ENCODE measurements at places on chromosomes 2 and 18.

- DNase-seq: no peak
These were observed 263.8 kb downstream of the PHLPP1 start for GRCh38 chr18:62979176-62979575.

GRCh38 chr2:202408546-202409140, 32.5 kb downstream of the BMPR2 start:
- DNase-seq: no peak

DNA sequence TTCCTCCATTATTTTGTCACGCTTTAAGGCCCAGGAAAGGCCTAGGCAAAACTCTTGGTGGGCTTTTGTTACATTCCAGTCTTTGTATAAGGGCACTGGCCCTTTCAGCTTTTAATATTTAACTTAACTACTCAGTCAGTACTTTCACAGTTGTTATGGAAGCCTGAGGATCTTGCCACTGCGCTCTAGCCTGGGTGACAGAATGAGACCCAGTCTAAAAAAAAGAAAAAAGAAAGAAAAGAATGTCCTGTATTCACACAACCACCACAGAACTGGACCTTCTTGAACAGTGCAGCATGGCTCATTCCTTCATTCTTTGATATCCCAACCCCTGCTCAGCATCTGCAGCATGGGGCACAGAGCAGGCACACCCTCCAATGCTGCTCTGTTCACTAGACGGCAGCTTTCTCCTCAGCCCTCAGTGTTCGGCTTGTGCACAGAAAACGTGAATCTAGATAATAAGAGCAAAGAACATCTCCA, 93.4 kb upstream of the MSH2 start:
- DNase-seq: no peak

DNA sequence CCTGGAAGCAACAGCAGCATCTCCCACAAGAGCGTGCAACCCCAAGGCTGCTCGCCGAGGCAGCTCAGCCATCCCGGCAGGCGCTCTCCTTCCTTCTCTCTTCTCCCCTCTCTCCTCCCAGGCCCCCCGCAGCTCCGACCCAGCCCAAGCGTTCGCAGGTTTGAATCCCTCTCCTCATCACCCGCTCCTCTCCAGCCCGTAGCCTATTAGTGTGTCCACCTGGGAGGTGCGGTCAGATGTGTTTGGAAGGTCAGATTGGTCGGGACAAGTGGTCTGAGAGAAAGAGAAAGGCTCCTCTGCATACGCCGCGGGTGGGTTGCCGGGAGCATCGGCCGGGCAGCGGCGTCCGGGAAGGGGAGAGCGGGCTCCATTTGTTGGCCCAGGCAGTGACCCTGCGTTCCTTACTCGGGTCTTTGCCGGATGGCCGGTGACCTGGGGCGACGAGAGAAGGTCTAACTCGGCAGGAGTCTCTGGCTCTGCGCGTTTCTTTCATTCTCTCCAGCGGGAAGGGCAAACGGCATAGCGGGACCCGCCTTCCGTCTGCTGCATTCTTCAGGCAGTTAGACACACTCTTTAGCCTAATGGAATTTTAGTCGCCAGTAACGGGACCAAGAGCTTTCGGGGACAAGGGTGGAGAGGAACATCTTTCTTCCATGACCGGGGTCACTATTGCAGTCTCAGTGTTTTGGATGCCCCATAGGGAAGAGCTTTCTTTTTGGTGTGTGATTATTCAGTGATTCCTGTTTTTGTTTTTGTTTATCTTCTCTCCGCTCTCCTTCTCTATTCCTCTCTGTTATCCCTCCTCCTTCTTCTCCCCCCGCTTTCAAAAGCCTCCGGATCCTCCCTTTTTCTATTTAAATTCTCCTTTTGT, 1.1 kb upstream of the TMEFF2 start:
- DNase-seq: no peak

DNA sequence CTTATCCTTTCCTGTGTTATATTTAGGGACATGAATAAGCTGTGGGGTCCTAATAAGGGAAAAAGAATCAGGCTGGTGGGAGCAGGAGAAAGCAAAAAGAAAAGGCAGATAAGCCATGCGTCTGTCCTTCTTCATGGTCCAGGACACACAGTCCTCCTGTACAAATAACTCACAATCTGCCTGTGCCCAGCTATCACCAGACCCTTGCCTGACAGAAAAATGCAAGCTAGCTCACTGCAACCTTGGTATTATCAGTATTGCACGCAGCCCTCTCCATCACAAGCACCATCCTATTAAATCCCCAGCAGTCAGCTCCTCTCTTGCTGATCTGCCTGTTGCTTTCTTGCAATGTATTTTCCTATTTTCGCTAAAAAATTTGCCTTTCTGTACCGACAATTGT, 78.0 kb downstream of the NEURL3 start:
- no peak for DNase-seq

DNA sequence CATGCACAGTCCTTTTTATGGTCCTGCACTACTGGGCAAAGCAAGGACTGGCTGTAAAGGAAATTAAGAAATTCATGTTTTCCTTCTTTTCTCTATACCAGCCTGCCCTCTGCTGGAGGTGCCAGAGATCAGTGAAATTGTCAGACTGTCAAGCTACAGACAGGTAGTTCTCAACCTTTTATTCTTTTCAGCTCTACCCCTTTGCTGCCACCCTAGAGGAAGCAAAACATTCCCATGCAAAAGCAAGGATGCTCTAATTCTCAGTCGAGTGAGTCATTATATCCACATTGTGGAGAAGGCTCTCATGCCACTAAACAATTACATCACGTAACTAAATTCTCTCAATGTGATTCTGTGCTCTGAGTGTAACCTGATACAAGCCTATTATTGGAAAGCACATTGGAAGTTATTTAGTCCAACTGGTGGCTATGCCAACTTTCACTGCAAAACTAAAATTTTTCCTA, 25.0 kb upstream of the RAPGEF4 start:
- DNase-seq: no peak

- no peak for DNase-seq
These were observed 65.9 kb downstream of the MBP start for GRCh38 chr18:77066689-77067088.

DNA sequence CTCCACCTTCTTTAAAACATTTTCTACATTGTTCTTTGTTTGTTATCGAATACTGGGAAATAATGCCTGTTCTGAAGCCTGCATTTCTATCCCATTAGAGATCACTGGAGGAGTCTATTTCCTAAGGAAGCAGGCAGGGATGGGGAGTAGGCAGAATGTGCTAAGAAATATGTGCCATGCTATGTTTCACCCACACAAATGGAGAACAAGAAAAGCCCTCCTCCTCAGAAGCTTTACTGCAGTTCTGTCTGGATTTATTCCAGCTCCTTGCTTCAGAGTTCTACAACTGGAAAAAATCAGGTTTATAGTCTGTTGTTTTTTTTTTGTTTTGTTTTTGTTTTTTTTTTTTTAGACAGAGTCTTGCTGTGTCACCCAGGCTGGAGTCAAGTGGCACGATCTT, 825.1 kb downstream of the SLC4A3 start:
- no peak for DNase-seq

- DNase-seq: no peak
These were observed 824.2 kb downstream of the PLCL1 start for GRCh38 chr2:198628596-198628995.

- DNase-seq: no peak
These were observed 71.1 kb upstream of the DSC1 start for GRCh38 chr18:31233621-31234275.

- no peak for DNase-seq
These were observed 69.3 kb upstream of the HPCAL1 start for GRCh38 chr2:10233131-10234012.

DNA sequence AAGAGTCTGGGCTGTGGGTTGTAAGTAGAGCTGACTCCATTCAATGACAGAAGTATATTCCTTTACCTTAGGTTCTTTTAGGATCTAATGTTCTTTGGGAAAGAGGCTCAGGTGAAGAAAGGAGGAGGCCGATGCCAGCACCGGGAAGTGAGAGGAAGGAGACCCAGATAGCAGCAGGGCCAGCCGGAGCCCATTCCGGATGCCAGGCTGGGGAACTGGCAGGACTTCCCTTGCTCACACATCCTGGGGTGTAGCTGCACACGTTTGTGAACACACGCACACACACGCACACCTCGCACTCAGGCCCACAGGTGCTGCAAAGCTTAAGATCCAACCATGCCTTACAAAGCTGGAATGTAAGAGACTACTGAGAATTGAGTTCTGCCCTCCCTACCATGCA, 95.8 kb upstream of the SMAD2 start:
- DNase-seq: no peak

DNA sequence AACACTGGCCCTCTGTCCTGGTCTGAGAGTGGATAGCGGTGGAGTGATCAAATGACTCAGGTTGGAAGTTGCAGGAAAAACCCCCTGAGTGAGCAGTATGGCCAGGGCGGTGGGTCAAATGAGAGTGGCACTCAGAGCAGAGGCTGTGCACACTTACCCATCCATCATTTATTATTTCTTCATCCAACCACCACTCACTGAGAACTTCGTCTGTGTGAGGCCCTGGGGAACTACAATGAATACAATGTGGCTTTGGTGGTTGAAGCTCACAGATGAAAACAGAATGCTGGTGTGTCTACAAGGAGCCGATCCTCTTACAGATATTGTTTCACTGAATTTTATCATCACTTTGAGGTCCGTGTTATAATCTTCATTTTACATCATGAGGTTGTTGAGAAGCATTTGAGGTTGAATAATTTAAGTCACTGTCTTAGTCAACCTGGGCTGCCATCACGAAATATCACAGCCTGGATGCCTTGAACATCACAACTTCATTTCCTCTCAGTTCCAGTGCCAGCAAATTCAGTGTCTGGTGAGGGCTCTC, 73.4 kb upstream of the ID2 start:
- DNase-seq: no peak

DNA sequence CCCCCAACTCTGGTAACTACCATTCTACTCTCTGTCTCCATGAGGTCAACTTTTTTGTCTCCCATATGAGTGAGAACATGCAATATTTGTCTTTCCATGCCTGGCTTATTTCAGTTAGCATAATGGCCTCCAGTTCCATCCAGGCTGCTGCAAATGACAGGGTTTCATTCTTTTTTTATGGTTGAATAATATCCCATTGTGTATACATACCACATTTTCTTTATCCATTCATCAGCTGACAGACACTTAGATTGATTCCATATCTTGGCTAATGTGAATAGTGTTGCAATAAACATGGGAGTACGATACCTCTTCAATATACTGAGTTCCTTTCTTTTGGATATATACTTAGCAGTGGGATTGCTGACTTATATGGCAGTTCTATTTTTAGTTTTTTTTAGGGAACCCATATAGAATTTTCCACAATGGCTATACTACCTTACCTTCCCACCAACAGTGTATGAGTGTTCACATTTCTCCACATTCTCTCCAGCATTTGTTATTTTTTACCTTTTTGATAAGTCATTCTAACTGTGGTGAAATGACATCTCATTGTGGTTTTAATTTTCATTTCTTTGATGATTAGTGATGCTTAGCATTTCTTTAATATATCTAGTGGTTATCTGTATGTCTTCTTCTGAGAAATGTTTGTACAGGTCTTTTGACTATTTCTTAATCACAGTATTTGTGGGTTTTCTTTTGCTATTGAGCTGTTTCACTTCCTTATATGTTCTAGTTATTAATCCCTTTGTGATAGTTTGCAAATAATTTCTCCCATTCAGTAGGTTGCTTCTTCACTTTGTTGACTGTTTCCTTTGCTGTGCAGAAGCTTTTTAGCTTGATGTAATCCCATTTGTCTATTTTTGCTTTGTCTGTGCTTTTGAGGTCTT, 112.2 kb downstream of the SRBD1 start:
- DNase-seq: no peak

- DNase-seq: no peak
These were observed 16.1 kb downstream of the WNT10A start for GRCh38 chr2:218896501-218897393.

DNA sequence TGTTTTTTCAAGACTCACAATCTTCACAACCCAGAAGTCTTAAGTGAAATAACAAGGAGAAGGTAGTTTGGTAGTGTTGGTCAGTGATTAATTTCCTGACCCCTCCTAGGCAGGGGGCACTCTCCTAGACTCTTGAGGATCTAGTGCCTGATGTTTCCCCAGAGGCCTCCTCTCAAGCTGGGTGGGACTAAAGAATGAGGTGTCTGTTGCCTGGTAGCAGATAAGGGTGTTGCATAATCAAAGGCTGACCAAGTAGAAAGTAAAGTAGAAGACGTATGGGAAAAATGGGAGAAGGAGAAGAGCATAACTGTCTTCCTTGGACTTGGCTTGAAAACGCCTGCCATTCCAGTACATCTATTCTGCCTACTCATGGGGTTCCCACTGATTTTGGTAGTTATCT, 37.8 kb downstream of the VIT start:
- DNase-seq: no peak

GRCh38 chr2:113060396-113060795, 1.4 kb downstream of the IL36RN start:
- DNase-seq: no peak

DNA sequence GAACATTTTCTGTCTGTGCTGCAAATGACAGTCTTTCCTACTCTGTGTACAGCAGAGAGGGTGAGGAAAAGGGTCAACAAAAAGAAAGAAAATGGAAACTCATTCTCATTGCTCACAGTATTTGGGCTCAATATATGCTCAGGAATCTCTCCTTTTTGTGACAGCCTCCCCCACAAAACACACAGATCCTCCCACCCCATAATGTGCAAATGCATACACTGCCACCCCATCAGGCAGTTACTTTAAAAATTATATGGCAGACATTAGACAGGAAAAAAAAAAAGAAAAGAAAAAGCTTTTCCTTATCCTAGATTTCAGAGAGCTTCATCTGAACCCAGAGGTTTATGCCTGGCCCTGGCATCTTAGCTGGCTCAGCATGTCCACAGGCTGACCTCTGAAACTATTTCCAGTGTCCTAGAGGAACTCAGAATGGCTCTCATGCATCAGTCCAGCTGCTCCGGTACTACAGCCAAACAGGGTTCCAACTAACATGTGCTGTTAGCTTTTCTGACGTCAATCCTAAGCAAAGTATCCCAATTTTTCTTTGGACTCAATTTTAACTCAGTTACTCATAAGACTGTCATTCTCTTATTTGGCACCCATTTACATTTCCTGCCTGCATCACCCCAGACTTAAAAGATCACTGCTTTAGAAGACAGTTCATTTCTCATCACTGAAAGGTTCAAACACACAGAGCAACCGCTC, 105.9 kb downstream of the RBMS1 start:
- DNase-seq: no peak

DNA sequence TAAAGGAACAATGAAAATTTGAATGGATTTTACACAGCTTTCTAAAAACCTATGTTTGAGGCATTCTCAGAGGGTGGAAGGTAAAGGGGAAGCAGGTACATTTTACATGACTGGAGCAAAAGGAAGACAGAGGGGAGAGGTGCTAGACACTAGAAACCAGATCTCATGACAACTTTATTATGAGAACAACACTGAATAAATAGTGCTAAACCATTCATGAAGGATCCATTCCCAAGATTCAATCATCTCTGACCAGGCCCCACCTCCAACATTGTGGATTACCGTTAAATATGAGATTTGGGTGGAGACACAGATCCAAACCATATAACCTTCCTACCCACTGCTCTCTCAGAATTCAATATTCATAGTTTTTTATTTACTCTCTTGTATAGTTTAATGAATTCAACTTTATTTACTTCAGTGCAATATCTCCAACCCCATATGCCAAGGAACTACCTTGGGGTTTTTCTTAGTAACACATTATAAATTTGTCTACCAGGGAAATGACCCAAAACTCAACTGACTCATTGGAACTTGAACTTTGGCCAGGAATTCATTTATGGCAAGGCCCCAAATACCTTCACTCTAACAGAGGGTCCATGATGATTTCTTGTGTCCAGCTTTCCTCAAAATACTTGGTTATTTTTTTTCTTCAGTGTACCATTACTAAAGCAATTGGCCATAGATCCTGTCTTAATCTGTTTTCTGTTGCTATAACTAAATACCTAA, 317.8 kb downstream of the GULP1 start:
- DNase-seq: no peak

All from NCI-H187 treated with DMSO at 0.1 percent for 48 hours (cell line).